ENCODE measurements at places on chromosomes 13 and 19. TPM values are rescaled to one million over a fixed set of nuclear protein-coding genes. Genes with fewer than 3 reads are reported as not detected.

Gene FGF22
- total RNA-seq, result 0.37 TPM

Gene TUBA3C
- not detected for total RNA-seq

Gene IGSF23
- not detected for total RNA-seq

Gene FSTL3
- total RNA-seq, result 234 TPM

Gene ADAT3
- total RNA-seq, result 3.0 TPM

Gene ZNF486
- 5.0 TPM for total RNA-seq

Gene ZNF540
- total RNA-seq, result 2.1 TPM

Gene CEACAM3
- 0.71 TPM for total RNA-seq

Gene ACP5
- total RNA-seq, result 8.4 TPM

Gene KISS1R
- total RNA-seq, result not detected

Gene ZNF536
- 2.8 TPM for total RNA-seq

Gene FREM2
- under 0.01 TPM for total RNA-seq

Measured in posterior vena cava (tissue), 2 donors.